ENCODE measurements at places on chromosomes 7 and 10.

DNA sequence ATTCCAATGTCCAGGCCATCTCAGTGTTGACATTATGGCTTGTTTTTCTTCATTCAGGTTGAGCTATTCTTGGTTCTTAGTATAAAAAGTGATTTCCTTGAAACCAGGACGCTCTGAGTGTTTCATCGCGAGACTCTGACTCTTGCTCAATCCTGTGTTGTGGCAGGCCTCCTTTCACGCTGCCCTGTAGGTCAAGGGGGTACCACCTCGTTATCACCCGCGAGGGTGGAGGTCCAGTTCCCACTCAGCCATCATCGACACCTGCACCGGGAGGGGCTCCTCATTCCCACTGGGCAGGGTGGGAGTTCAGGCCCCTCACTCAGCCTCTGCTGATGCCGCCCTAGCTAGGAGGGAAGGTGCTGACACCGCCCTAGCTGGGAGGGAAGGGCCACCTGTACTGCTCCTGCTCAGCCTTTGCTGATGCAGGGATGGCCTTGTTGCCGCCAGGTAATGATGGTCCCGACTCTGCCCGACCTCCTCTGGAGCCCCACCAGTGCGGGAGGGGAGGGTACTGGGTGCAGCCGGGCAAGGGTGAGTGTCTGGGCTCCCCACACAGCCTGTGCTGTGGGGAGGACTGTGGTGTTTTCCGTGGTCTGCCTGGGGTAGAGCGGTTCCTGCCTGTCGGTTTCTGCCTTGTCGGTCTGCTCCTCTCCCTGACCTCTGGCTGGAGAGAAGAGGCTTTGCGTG, 16.4 kb downstream of the IQCE start:
- no peak for DNase-seq

DNA sequence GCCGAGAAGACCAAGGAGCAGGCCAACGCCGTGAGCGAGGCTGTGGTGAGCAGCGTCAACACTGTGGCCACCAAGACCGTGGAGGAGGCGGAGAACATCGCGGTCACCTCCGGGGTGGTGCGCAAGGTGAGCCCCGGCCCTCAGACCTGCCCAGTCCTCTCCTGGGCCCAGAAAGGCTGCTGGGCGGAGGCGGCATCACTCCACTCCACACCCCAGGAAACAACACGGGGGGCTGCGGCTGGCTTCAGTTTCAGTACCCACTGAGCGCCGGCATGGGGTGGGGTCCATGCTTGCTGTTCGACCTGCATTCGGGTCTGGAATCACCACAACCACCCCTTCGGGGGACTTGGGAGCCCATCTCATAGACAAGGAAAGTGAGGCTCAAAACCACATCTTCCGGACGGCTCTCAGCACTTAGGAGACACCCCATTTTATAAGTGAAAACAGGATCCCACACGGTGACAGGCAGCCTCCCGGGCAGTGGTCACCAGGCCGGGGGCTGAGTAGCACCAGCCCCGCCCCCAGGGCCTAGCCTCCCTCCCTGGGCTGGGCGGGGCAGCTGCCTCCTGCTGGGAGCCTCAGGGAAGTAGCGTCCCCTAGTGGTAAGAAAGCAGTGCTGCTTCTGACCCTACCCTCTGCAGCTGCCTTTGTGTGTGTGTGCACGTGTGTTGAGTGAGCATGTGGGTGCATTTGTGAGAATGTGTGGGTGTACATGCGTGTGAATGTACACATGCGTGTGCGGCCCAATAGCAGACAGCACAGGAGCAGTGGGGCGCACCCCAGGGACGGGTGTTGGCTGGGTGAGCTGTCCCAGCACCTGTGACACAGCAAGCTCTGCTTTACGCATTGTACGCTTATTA, 1.8 kb downstream of the SNCG start:
- DNase-seq: no peak

- DNase-seq: no peak
Observed at GRCh38 chr7:42476255-42476654, 239.2 kb upstream of the GLI3 start.

- no peak for DNase-seq
Observed at GRCh38 chr7:89584896-89585295, 569.4 kb upstream of the STEAP1 start.

- no peak for DNase-seq
Observed at GRCh38 chr7:69038915-69039314, 559.4 kb upstream of the AUTS2 start.

GRCh38 chr10:31099094-31099493, 67.4 kb upstream of the ZNF438 start:
- no peak for DNase-seq
